ENCODE measurements at places on chromosomes 12 and 14.

DNA sequence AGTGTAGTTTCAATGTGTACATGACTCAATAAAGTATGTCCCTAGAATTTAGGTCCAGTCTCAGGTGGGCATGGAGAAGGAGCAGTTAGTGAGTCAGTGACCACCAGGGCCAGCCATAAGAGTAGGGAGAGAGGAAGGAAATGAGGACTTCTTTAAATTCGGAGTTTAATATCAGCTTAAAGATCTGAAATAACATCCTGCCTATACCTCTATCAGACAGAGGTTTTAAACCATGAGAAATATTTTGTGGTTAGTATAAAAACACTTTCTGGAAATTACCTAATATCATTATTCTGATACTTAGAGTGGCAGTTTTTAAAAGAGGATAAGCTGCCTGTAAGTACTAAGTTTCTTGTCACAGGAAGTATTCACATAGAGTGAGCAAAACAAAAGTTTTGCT, 61.7 kb upstream of the ST8SIA1 start:
- no peak for DNase-seq

GRCh38 chr12:22759769-22760674, 135.1 kb downstream of the ETNK1 start:
- DNase-seq, result no peak

GRCh38 chr14:53462931-53463778, 310.0 kb upstream of the DDHD1 start:
- no peak for DNase-seq

GRCh38 chr12:480831-481816, 21.4 kb downstream of the B4GALNT3 start:
- peak; percentile 92 for DNase-seq

DNA sequence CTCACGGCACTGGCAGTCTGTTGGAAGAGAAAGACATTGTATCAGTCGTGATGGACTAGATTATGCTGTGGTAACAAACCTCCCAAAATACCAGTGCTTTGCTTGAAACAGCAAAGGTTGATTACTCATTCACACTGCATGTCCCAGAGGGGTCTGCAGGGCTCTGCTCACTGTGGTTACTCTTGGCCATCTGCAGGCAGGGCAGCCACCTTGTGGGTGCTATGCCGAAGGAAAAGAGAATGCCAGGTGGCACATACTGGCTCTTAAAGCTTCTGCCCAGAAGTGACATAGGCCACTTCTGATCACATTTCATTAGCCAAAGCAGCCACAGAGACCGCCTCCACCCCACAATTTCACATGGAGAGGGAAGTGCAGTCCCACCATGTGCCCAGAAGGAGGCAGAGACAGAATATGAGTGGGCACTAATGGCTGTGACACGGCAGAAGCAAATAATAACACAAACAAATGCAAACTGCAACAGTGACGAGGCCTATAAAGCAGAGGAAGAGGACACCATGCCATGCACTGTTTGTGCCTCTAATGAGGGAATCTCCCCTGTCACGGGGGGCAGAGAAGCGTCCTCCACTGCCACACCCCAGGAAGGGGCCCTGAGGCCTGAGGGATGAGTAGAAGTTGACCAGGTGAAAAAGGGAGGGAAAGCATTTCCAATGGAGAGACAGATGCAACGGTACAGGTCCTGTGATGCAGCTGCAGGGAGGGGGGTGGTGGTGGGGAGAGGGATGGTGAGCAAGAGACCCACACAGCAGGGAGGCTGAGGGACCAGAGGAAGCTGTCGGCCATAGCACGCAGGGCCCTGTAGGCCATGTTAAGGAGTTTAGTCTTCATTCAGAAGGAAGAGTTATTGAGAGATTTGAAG, 51.7 kb upstream of the KICS2 start:
- DNase-seq, result no peak

DNA sequence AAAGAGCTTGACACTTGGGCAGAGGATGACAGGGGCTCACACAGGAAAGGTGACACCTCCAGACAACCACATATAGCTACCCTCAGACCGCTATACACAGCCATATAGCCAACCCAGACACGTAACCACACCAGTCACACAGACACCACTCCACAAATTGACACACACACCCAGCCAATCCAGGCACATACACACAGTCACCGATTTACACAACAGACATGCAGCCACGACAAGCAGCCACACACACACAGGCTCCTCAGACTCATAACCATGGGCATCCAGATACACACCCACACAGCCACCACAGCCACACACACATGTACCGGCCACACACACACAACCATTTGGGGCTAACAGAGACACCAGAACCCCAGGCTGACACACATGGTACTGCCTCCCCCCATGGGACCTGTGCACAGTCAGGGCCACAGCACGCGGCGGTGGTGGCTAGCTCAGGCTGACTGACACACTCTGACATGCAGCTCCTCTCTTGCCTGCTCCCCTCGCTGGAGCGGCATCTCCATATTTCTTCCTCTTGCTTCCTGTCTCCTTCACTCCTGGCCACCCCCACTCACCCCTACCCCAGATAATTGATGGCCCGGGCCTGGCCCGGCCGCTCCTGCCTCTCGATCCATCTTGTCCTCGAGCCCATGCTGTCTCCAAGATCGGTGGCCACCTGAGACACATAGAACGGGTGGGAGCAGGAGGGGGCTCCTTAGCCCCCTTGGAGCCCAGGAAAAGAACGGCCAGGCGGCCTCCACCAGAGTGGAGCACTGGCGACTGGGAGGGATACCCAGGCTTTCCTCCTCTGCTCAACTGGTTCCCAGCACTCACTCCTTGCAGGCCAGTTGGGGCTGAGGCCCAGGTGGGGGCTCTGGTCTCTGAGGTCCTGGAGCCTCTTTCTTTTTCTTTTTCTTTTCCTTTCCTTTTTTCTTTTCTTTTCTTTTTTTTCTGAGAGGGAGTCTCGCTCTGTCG, 6.0 kb upstream of the SHMT2 start:
- DNase-seq, result no peak

DNA sequence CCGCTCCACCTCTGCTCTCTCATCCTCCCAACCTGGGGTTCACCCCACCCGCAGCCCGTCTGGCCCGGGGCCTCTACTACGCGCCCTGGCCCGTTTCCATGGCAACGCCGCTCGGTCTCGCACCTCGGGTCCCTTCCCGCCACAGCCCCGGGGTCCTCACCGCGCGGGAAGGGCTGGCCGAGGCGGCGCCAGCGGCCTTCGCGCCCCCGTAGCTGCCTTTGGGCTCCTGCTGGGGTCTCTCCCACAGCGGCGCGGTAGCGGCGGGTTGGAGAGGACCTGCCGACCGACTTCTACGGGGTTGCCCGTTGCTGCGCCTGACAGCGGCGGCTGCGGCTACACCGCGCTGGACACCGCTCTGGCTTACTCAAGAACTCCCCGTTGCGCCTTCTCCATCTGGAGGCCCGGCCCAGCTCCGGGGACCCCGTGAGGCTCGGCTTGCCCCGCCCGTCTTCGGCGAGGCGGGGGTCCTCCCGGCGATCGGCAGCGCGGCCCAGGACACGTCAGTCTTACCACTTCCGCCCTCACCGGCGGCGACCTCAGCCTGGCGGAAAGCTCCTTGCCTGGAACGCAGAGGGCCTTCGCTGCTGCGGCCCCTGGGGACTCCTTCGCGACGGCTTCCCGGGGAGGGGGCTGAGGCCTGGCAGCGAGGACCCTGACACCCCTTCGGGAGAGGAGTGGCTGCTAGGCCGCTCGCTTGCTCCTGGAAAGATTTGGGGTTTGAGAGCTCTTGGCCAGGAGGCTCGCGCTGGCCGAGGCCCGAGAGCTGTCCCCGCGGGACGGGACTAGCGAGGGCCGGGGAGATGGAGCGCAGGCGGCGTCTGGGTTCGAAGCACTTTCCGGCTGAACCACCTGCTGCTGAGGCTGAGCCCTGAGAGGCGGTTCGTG, at the start of gene TM9SF1:
TM9SF1 (minus strand) TSS at position 256 of the 885 bp plus-strand sequence. CDS start 422 bp downstream, outside the sequence.
- peak; percentile 93 for DNase-seq

GRCh38 chr12:114397978-114398881, 7.7 kb downstream of the TBX5 start:
- DNase-seq, result no peak

DNA sequence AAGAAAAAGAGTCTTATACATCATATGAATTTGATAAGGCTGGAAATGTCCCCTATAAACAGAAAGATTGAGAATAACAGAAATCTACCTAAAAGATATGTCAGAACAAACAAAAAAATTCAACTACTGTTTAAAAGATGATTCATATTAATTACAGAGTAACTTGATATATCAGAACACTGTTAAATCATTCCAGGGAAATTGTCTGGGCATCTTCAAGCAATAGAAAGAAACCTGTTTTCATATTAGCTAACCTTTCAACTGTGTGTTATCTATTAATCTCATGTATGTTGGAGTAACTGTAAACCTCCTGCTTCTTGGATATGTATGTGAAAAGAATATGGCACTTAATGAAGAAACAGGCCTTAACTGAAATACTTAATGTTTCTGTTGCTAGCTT, 96.7 kb downstream of the NUBPL start:
- DNase-seq, result no peak

- DNase-seq, result no peak
These were observed 97.6 kb downstream of the GARIN6 start for GRCh38 chr12:99745121-99745520.

DNA sequence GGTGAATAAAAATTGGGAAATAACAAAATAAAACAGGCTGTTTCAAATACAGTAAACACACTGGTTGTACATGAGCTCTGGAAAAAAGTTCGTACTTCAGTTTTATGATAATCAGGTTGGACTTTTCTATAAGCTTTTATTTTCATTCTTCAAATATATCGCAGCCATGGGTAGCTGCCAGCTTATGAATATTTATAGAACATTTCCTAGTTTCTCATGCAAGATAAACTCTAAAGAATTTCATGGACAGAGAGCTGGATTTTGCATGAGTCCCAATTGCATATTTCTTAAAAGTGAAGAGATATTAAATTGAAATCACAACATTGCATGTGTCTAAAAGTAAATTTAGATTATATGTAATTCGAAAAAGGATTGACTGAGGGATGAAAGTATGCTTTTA, 827.6 kb downstream of the SLC6A15 start:
- DNase-seq, result no peak

GRCh38 chr12:118344829-118345228, 27.9 kb downstream of the TAOK3 start:
- no peak for DNase-seq

- DNase-seq, result no peak
These were observed 114.6 kb upstream of the KRAS start for GRCh38 chr12:25365340-25365730.

All from coronary artery (tissue), 2 donors.